Activated CD4-positive, alpha-beta T cell treated with anti-CD3 and anti-CD28 coated beads for 24 hours (primary cell): ENCODE measurements at places on chromosomes 1 and 21.

DNA sequence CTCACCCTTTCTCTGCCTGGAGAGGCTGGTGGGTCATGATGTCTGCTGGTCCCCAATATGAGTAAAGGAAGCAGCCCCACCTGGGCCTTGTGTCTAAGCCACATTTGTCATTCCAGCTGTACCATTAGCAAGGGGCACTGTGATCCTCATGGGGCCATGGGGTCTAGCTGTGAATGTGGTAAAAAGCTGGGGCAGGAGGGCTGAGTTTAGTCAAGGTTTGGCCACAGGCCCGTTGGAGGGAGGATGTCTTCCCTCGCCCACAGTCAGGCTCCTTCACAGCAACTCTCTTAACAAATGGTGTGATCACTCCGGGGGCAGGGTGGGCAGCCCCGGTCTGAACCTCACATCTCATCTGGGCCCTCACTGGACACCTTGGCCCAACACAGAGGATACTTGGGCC, 115.4 kb downstream of the DMRTB1 start:
- no peak for DNase-seq

DNA sequence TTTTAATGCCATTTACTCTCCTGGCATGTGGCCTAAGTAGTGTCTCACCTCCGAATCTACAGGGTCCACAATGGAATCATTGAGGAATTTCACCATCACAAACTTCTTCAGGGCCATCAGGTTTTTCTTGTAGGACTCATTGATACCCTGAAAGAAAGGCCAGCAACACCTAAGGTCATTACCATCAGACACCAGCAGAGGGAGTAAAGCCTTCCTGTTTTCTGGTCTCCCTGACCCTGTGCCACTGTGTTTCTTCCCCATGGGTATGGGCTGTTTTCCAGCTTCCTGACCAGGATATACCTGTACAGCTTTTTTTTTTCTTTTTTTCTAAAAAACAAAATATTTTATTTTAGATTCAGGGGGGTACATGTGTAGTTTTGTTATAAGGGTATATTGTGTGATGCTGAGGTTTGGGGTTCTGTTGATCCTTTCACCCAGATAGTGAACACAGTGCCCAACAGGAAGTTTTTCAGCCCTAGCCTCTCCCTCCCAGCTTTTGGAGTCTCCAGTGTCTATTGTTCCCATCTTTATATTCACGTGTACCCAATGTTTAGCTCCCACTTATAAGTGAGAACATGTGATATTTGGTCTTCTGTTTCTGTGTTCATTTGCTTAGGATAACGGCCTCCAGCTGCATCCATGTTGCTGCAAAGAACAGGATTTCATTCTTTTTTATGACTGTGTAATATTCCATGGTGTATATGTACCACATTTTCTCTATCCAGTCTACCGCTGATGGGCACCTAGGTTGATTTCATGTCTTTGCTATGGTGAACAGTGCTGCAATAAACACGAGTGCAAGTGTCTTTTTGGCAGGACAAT, 18.3 kb downstream of the PPT1 start:
- no peak for DNase-seq

GRCh38 chr21:40667967-40668366, 179.0 kb downstream of the DSCAM start:
- DNase-seq, result no peak

GRCh38 chr1:167815650-167816049, 93.9 kb downstream of the MPZL1 start:
- DNase-seq, result no peak

DNA sequence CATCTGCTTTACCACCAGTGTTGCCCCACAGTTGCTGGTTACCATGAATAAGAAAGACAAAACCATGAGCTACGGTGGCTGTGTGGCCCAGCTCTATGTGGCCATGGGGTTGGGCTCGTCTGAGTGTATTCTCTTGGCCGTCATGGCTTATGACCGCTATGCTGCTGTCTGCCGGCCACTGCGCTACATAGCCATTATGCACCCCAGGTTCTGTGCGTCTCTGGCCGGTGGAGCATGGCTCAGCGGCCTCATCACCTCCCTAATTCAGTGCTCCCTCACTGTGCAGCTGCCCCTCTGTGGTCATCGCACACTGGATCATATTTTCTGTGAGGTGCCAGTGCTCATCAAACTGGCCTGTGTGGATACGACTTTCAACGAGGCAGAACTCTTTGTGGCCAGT, 14.0 kb downstream of the OR2G6 start:
- no peak for DNase-seq
